ENCODE measurements at places on chromosomes 7 and 10. TPM values are rescaled to one million over a fixed set of nuclear protein-coding genes. Genes with fewer than 3 reads are reported as not detected.

GRCh38 chr7:80505900-80506500 lies 5.9 kb downstream of the GNAT3 start:
- no peak for DNase-seq

- peak; percentile 61 for DNase-seq
These were observed 178.2 kb downstream of the DIP2C start for GRCh38 chr10:511101-511848.

LIPF gene
- not detected for total RNA-seq

DNA sequence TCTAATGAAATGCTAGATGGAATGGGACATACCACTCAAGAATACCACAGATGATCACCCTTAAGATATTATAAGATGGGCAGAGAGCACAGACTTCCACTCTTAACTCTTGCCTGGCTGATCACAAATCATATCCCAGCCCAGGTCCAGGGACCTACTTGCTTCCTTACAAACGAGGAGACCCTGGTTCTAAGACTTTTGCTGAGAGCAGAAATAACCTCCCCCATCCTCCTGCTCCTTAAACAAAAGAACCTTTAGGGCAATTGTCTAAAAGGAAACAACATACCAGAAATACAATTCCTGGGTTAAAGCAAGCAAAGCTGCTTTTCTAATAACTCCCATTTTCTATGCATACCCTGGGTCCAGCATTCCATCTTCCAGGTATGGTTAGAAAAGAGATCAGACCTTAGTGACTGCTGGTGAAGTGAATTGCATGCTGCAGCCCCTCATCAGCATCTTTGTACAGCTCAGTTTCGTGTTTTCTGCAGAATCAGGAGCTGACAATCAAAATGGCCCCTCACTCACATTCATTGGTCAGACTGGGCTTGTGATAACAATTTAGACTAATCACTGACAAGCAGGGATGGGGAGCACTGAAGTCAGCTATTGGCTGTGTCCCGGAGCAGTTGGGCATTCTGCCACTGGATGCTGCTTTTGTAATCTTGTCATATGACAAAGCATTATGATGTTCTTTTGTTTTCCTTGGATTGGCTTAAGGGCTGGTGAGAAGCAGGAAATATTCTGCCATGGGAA lies 14.6 kb downstream of the IFIT3 start:
- DNase-seq: no peak

ZNF511 gene
- 59.6 TPM for total RNA-seq

DNA sequence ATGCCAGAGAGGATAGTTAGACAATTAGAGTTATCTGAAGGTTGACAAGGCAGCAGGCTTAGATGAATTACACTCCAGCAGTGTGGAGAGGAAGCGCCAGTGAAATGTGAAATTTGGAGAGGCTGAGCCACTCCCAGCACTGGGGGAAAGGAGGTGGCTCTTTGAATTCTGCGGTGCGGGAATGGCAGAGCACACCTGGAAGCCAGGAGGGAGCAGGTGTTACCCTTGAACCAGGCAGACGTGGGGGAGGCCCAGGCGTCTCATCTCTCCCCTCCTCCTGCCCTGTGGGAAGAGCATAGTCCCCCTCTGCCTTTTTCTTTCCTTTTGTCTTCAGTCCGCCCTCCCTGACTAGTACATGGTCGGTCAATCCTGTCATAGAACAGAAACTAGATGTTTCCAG lies 203.1 kb downstream of the DPP6 start:
- DNase-seq: no peak

GRCh38 chr7:46512891-46513413 lies 591.9 kb upstream of the IGFBP3 start:
- DNase-seq: no peak

ANXA8 gene
- total RNA-seq: 1.4 TPM

DNA sequence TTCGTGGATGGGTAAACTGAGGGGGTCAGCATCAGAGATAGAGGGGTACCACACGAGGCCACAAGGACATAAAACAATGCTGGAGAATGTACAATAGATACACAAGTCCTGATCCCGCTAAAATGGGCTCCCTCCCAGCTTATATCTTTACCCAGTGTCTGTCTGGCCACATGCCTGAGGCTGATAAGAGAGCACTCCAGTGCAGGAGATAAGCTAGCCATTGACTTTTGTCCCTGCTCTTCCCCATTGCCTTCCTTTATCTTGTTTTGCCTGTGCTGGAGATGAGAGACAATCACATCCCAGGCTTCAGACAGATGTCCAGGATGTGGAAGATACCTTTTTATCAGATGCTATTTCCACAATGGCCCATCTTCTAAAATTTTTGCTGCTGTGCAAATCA lies 6.0 kb downstream of the GAD2 start:
- no peak for DNase-seq

- DNase-seq: no peak
These were observed 1.2 kb upstream of the CHAT start for GRCh38 chr10:49612513-49613164.

DNA sequence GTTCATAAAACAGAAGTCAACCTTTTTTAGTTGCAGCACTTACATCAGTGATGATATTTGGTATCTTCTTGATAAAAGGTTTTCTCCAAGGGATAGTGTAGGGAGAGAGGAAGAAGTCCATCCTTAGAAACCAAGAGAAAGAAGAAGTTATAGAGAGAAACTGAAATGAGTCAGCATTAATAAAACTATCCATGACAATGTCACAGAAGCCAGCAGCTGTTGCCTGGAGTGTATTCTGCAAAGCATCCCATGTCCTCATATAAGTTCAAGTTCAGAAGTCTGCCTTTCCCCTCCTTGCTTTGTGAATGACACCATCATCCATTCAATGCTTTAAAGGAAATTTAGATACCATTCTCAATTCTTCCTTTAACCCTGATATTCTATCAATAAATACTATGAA lies 14.4 kb upstream of the COL1A2 start:
- DNase-seq: no peak

DNA sequence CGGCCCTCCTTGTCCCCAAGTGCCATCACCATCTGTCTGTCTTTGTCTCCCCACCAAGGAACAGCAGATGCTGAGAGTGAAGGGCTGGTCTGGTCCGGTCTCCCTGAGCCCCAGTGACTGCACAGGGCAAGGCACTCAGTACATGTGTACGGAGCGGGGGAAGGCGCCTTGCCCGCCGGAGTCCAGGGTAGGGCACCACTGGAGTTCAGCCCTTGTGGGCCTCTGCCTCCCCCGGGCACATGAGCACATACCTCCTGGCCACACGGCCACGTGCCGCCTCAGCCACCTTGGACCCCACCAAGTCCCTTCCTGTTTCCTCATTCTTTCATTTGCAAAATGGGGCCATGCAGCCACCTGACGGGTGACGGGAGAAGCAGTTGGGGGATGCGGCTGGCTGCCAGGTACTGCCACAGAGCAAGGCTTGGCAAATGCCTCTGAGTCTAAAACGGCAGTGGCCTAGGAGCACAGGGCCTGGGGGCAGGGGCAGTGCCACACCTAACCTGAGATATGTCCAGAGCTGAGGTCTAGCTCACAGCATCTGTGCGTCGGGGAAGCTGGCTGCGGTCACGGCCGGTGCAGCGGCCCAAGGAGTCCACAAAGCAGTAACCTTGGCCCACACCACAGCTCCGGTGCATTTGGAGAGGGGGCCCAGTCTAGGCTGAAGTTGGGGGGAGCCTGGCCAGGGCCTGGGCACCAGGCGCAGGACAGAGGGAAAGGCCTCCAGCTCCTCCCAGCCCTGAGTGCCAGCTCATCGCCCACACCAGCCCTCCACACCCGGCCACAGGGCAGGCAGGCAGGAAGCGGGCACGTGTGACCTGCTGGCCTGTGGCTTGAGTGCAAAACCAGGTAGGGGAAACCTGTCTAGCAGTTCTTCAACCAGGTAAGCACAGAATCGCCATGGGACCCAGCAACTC lies 5.2 kb downstream of the ADAP1 start:
- no peak for DNase-seq

DNA sequence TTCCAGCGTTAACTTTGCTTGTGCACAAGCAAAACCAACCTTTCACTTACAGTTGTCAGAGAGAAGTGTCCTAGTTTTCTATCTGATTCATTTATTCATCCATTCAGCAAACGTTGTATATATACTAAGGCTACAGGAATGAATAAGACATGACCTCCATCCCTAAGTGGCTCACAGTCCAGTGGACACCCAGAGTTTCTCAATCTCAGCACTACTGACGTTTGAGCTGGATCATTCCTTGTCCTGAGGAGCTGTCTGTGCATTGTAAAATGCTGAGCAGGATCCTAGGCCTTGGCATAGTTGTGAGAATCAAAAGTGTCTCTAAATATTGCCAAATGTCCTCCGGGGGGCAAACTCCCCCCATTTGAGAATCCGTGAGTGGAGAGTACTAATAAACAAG lies 166.7 kb upstream of the PRKCQ start:
- peak; percentile 19 for DNase-seq

OGDHL gene
- 0.36 TPM for total RNA-seq

CTTNBP2 gene
- 2.0 TPM for total RNA-seq

DNA sequence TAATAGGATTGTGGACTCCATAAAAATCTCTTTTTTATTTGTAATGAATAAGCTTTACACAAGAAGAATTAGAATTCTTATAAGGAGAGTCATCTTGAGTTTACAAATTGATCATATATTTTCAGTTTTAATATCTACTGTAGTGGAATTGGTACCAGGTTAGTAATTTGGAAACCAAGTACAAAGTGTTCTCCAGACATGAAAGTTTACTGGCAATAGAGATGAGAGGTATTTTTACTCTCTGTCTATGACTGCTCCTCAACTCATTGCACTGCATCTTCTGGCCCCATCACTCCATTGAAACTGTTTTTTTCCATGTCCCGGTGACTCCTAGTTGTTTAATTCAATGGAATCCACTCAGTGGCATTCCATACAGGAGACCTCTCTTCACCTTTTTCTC lies 164.5 kb upstream of the SMIM30 start:
- DNase-seq: no peak

DNA sequence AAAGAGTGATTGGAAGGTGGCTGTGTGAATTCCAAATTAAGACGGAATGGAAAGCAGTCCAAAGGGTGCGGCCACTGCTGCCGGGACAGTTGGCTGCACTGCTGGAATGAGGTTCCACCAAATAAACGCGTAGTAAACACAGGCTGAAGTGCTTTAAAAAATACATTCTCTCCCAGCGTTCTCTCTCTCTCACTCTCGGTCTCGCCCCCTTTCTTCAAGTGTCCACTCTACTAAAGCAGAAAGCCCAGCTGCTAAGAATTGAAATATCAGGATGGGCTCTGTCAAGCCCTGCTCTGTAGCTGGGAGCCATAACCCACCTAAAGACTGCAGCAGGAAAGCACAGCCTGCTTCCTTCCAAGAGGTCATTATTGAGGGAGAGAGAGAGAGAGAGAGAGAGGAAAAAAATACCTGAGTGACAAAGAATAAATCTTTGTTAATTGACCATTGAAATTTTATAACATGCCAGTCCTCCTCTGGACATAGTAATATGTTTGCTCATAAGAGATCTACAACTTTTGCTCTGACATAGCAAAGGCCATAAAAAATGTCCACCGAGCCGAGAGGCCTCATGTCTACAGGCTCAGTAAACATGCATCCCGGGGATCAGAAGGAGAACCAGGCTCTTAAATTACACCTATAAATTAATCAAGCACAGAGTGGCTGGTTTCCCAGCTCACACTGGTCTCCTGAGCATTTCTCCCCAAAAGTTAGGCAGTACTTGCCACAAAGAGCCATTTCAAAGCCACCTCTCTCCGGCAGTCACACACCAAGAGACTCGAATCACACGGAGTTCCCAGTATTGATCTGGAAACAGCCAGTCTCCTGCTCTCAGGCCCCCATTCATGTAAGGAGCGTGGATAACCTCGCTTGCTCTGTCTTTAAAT lies 72.8 kb downstream of the FGFR2 start:
- DNase-seq: no peak

- DNase-seq: no peak
These were observed 91.3 kb downstream of the CALD1 start for GRCh38 chr7:134870781-134871180.

DNA sequence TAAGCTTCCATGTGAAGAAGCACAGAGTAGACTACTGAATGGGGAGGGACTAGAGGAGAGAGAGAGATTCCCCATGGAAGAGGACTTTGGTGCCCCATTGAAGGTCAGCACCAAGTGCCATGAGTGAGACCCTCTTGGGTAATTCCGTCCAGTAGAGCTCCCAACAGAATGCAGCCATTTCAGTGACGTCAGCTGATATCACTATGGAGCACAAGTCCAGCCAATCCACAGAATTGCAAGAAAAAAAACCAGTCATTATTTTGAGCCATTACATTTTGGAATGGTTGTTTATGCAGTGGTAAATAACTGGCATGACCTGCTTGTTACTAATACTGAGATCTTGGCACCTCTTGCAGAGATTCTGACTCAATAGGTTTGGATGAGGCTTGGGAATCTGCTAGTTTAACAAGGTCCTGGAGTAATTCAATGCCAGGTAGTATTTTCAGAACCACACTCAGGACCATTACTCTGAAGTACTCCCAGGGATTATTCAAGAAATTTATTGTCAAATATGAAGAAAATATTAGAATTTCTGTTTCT lies 52.6 kb upstream of the SP8 start:
- peak; percentile 30 for DNase-seq

GRCh38 chr10:98384531-98385133 lies 30.4 kb downstream of the PYROXD2 start:
- DNase-seq: no peak

DNA sequence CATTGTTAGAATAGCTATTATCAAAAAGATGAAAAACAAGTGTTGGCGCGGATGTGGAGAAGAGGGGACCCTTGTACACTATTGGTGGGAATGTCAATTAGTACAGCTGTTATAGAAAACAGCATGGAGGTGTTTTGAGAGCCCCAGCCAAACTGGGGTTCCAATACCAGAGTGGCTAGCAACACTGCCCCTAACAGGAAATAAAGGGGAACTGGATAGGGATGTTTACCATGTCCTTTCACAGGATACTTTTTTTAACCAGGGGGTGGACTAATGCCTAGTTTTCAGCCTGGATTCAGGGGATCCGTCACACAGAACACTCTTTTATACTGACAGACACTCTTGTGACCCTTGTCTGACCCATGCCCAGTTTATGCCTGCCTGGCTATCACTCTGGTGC lies 6.9 kb upstream of the GSTK1 start:
- DNase-seq: no peak

- no peak for DNase-seq
These were observed 918.6 kb upstream of the AUTS2 start for GRCh38 chr7:68679459-68680234.

DNA sequence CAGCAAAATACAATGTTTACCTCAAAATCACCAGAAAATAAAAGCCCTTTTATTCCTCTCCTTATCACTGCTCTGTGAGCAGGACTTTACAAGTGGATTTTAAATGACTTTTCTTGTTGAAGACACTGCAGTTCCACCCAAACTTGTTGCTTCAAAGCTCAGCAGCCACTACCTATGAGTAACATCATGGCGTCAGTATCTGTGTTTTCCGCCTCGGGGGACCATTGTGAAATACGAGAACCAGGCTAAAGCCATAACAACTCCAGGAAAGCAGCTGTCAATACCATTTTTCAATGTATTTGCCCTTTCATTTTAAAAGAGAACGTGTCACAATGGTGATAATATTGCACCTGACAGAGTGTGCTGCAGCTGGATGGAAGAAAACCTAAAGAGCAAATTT lies 284.0 kb upstream of the RNF32 start:
- DNase-seq: no peak

GRCh38 chr10:96585736-96586418 lies 935 bp downstream of the TM9SF3 start:
- no peak for DNase-seq

- DNase-seq: no peak
These were observed 3.4 kb downstream of the TRRAP start for GRCh38 chr7:98881561-98882315.

- no peak for DNase-seq
These were observed 33.4 kb downstream of the DCLRE1A start for GRCh38 chr10:113820507-113820906.

IQUB gene
- under 0.01 TPM for total RNA-seq

- DNase-seq: no peak
These were observed 551 bp downstream of the GRIFIN start for GRCh38 chr7:2475678-2476015.
